HTR-8/SVneo (cell line): ENCODE measurements at places on chromosomes 4 and X.

DNA sequence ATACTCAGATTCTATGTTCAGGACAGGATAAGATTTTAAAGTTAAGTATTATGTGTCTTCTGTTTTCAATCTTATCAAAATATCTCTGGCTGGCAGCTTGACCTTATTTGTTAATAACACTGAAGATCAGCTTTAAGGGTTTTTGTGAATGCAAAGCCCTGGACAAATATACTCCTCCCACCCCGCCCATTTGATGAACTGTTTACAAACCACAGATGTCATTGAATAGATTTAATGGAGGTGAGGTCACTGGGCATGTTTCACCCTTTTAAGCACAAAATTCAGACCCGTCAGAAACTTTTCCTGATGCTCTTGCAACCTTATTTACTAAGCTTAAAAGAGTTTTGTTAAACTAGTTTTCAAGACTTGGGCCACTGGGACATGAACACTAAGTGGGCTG is 10.1 kb upstream of the CXCL8 start:
- no peak for DNase-seq

- no peak for DNase-seq
Measured at GRCh38 chr4:71665358-71665757, 118.5 kb downstream of the GC start.

GRCh38 chrX:150509703-150510102 is 58.7 kb upstream of the MTM1 start:
- DNase-seq, result no peak

GRCh38 chrX:150572206-150572605 is 3.8 kb downstream of the MTM1 start:
- no peak for DNase-seq

DNA sequence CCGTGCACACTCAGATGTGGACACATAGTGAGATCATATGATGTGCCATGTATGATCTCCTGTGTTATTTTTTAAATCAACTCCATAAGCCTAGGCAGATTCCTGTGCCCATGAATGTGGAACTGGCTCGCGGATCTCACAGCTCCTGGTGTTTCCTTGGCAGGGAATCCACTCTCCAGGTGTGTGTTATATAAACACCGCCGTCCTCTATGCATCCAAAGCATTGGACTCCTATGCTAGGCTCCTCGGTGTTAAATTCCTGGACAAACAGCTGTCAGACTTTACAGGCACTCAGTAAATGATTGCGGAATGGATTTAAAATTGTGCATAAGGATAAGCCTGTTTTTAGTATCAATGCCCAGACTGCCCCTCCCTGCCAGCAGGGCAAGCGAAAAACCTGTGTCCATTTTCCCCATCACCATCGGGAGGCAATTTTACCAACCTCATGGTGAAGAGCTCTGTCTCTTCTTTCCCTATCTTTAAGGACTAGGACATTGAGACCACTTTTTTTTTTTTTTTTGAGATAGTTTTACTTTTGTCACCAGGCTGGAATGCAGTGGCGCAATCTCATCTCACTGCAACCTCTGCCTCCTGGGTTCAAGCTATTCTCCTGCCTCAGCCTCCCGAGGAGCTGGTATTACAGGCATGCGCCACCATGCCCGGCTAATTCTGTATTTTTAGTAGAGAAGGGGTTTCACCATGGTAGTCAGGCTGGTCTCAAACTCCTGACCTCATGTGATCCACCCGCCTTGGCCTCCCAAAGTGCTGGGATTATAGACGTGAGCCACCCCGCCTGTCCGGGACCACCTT is 23.6 kb upstream of the GPR78 start:
- no peak for DNase-seq

- DNase-seq, result no peak
Measured at GRCh38 chrX:41335198-41335957, 1.4 kb downstream of the DDX3X start.

- DNase-seq, result peak; percentile 3
Measured at GRCh38 chr4:175833574-175834311, 21.7 kb upstream of the GPM6A start.

GRCh38 chrX:9362363-9362928 is 102.4 kb upstream of the TBL1X start:
- DNase-seq, result no peak

- DNase-seq, result no peak
Measured at GRCh38 chrX:123271902-123272301, 87.8 kb downstream of the GRIA3 start.

GRCh38 chr4:168309781-168310180 is 8.8 kb downstream of the DDX60 start:
- no peak for DNase-seq

GRCh38 chrX:37646254-37646653 is 39.3 kb upstream of the XK start:
- no peak for DNase-seq

DNA sequence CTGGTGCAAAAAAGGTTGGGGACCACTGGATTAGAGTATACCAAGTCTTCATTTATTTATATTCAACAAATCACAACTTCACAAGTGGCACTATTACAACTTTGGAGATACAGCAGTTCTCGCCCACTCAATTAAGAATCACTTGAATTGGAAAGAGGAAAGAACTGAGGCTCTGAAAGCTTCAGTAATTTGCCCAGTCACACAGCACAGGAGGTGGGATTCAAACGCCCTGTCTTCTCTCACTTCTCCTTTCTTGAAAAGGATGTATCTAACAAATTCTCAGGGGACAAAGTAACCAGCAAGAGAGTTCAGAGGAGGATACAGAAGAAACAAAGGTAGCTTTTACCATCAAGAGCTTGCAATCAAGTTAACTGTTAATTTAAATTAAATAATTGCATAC is 12.4 kb downstream of the SMIM14 start:
- no peak for DNase-seq

GRCh38 chr4:144799486-144799885 is 153.5 kb downstream of the HHIP start:
- DNase-seq, result no peak

GRCh38 chr4:99845179-99845578 is 28.6 kb downstream of the DAPP1 start:
- no peak for DNase-seq

- DNase-seq, result no peak
Measured at GRCh38 chr4:98150092-98150761, 7.0 kb upstream of the STPG2 start.

- no peak for DNase-seq
Measured at GRCh38 chr4:76943129-76943620, 6.4 kb upstream of the SEPTIN11 start.

DNA sequence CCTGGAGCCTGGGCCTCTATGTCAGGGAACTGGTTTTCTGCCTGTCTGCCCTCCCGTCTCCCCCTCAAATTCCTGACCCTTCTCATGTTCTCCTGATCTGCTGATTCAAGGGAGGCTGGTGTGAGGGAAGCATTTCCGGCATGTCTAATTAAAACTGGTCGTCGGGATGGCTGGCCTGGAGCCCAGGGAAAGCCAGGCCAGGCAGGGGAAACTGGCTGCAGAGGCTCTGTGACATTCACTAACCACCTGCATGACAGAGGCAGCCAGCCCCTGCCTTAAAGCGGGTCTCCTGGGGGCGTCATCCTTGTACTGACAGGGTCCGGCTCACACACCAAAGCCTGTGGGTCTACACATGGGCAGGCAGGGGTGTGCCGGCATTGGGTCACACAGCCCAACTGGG is 35.2 kb downstream of the ABLIM2 start:
- DNase-seq, result peak; percentile 73

DNA sequence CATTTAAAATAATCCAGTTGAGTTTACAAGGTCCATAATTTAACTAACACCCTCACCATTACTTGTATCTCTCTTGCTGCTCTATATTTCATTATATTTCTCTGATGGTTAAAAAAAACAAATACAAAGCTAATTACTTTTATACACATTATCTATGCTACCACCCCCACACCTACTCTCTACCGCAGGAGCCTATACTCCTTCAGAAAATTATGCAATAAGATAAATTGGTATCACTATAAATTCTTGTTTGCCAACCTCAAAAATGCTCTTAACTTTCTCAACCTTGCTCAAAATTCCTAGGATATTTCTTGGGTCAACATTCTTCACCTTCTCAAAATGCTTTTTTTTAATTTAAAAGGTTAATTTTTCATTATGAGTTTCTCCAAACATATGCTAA is 282.7 kb downstream of the KCTD8 start:
- DNase-seq, result no peak

- no peak for DNase-seq
Measured at GRCh38 chr4:96983830-96984229, 1143.9 kb downstream of the PDHA2 start.

- DNase-seq, result no peak
Measured at GRCh38 chr4:142583708-142584107, 262.4 kb downstream of the INPP4B start.

GRCh38 chrX:129648514-129649267 is 6.1 kb downstream of the APLN start:
- DNase-seq, result no peak

DNA sequence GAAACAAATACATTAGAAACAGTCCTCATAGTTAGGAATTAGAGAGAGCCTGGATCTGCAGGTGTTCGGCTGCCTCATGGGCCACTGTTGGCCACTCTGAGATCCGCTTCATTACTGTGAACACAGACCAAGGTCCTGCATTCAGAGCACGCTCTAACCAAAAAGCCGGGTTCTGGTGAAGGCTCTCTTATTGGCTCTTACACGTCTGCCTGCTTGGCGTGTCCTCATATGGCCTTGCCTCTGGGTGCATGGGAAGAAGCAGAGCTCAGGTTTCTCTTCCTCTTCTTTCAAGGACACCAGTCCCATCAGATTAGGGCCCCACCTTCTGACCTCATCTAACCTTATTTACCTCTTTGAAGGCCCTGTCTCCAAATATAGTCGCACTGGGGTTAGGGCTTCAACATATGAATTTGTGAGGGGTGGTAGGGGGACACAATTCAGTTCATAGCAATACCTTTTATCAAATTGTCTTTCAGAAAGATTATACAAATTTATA is 37.1 kb upstream of the ELF2 start:
- DNase-seq, result no peak

GRCh38 chr4:56683455-56683854 is 2.4 kb upstream of the HOPX start:
- no peak for DNase-seq

- no peak for DNase-seq
Measured at GRCh38 chr4:112853662-112854256, 195.7 kb upstream of the ANK2 start.

DNA sequence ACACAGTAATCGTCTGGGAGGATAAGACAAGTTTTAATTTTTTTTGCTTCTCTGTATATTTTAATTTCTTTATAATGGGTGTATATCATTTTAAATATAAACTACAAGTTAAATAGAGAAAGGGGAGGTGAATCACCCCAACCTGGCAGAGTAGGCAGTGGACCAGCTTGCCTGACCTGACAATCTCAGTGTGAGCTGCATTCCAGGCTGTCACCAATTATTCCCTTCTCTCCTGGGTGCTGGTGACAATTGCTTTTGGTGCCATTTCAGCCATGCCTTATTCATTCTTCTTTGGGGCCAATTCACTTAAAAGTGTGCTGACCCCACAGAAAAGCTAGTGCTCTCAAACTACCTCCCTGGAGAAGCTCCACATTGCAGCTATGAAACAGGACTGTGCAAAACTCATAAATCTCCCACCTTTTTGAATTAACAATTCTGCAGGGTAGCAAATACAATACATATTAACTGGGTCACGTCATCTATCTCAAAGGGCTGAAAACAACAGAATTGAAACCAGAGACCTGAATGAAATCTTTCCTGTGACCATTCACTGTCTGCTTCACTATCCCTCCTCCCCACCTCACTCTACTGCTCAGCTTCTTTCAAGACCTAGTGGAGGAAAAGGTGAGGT is 359.0 kb downstream of the HS3ST1 start:
- DNase-seq, result no peak

- no peak for DNase-seq
Measured at GRCh38 chr4:11312389-11312788, 116.3 kb downstream of the HS3ST1 start.

DNA sequence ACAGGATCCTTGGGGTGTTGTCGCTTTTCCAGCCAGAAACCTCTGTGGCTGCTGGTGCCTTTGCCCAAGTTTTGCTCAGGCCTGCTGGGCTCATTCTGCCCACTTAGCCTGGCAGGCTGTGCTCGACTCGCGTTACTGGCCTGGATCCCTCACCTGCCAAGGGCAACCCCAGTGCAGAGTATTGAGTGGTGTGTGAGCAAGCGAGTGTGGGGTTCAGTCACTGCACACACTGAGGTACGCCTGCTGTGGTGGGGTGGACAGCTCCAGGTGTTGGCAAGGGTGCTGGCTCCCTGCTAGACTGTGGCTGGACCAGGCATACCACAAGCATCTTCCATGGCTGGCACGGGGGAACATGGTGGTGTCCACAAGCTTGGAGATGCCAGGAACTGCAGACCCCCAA is 22.6 kb downstream of the SPCS3 start:
- DNase-seq, result no peak

DNA sequence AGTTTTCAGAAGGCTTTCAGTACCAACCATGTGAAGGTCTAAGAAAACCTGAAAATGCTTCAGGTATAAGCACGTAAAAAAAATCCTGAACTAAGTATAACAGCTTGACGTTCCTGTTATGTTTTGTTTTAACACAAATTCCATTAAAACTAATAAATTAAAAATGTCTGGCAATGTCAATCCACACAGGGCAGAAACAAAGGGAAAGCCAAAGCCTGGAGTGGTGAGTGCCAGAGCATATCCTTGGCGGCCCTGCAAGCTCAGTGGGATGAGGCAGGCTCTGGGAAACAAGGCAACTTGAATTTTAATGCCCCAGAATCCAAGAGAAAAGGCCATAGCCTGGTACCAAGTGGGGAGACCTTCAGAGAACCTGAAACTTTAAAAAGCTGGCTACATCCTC is 78.2 kb downstream of the EPHA5 start:
- no peak for DNase-seq

GRCh38 chrX:129650183-129650689 is 4.5 kb downstream of the APLN start:
- no peak for DNase-seq

DNA sequence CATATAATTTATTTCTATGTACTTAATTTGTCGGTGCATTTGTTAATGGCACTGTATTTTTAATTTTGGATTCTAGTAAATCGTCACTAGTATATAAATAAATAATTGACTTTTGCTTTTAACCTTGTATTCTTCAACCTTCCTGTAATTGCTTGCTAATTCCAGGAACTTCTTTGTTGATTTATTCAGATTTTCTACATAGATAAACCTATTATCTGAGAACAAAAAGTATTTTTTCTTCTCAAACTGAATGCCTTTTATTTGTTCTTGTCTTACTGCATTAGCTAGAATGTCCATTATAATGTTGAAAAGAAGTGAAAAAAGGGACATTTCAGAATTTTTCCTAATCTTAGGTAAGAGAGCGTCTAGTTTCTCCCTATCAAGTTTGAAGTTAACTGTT is 839.1 kb downstream of the SH3BGRL start:
- DNase-seq, result no peak

GRCh38 chr4:10635091-10635490 is 49.5 kb downstream of the CLNK start:
- DNase-seq, result no peak
